Heart right ventricle (tissue), 16 donors: ENCODE measurements at places on chromosomes 12 and 14. TPM values are rescaled to one million over a fixed set of nuclear protein-coding genes. Genes with fewer than 3 reads are reported as not detected.
A peak's percentile ranks its signal among the peaks of the same experiment; 100 is the strongest.

DNA sequence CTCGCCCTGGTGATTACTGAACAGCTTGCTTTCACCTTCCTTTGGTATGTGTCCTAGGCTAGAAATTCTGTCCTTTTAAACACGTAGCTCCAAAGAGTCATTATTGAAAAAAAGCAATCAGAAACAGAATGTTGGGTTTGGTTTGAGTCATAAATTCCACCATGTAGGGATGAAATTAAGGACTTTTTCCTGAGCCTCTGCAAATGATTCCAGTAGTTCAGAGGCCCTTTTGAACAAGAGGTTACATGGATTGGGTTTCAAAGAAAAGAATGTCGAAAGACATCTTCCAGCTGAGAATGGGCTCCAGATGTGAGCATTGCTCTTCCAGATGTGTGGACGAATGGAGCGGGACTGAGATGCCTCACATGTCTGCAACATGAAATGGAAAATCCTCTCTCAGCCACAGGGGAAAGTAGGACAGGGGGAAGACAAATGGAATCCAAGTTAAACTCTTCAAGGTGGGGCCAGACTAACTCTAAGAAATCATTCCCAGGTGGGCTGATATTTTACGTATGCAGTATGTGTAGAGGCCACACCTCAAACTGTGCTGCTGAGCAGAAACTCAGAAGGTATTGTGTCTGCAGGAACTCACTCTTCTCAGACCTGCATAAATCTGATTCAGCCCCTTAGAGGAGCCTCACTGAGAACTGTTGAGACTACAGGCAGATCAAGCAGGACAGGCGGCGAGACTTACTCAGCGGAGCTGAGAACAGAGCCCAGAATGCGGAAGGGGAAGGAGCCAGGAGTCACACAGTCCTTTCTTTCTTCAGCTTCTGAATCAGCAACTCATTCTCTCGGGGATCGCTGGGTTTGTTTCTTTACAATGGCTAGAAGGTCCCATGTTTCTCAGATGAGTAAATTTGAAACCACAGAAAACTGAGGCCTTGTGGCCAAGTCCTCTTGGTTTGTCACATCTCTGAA is 23.3 kb upstream of the EMP1 start:
- DNase-seq: peak; percentile 47
- no peak overlapping the region for H3K4me3 ChIP-seq
- H3K27me3 ChIP-seq: no peaks in the 10 kb centered on the region

TMEM30B gene
- 1.3 TPM for total RNA-seq

CCNK gene
- 30.4 TPM for total RNA-seq

DEGS2 gene
- not detected for total RNA-seq

PPP1CC gene
- 232 TPM for total RNA-seq

GRCh38 chr14:96143906-96144305 is 60.7 kb upstream of the BDKRB2 start:
- no peak for DNase-seq
- no peak overlapping the region for H3K27ac ChIP-seq
- H3K36me3 ChIP-seq: no peaks in the 10 kb centered on the region
- H3K27me3 ChIP-seq: no peaks in the 10 kb centered on the region

GRCh38 chr12:81572411-81572810 is 186.7 kb downstream of the PPFIA2 start:
- H3K36me3 ChIP-seq: no peaks in the 10 kb centered on the region
- H3K4me1 ChIP-seq: no peaks in the 10 kb centered on the region
- DNase-seq: no peak
- H3K4me3 ChIP-seq: no peak overlapping the region
- H3K27ac ChIP-seq: no peak overlapping the region

DNA sequence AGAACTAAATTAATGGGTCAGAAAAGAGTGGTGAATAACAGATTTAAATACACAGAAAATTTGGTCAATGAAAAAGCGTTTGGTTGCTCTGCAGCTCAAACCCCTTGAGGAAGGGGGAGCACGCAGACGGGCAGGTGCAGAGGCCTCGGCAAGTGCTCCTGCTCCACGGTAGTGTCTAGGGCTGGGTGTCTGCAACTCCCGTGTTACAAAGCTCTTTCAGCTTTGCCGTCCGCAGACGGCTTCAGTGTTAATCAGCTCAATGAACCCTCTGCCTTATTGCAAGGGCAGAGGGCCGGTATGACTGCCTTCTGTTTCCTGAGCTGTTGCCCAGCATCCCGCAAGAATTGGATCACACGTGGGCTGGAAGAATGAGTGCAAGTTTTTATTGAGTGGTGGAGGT is 125.7 kb upstream of the TRHDE start:
- no peak overlapping the region for H3K27ac ChIP-seq
- no peaks in the 10 kb centered on the region for H3K36me3 ChIP-seq
- no peak overlapping the region for H3K4me3 ChIP-seq
- H3K27me3 ChIP-seq: no peaks in the 10 kb centered on the region
- no peak for DNase-seq

DNA sequence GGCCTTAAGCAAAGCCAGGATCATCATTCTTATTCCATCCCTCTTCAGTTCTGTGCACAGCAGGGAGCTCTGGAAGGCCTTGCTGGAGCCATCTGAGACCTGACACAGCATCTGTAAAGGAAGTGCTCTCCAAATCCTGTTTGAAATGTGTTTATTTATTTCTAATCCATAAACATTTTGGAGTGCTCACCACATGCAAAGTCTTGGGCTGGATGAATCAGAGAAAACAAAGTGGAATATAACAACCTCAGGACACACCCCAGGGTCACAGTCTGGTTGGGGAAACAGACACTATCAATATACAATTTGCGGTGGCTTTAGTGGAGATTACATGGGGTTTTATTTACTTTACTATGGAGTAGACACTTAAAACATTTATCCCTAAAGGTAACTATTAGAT is 54.3 kb downstream of the BMP4 start:
- no peaks in the 10 kb centered on the region for H3K27me3 ChIP-seq
- no peak overlapping the region for H3K27ac ChIP-seq
- DNase-seq: no peak
- H3K36me3 ChIP-seq: no peaks in the 10 kb centered on the region
- no peak overlapping the region for H3K4me3 ChIP-seq
- no peaks in the 10 kb centered on the region for H3K4me1 ChIP-seq

NCOR2 gene
- 161 TPM for total RNA-seq

KRT72 gene
- not detected for total RNA-seq

- no peaks in the 10 kb centered on the region for H3K36me3 ChIP-seq
- H3K27me3 ChIP-seq: no peaks in the 10 kb centered on the region
- H3K4me1 ChIP-seq: peaks cover 45% of the 10 kb centered on the region
Observed at GRCh38 chr14:68384335-68384734, 408.5 kb downstream of the ZFP36L1 start.

DNA sequence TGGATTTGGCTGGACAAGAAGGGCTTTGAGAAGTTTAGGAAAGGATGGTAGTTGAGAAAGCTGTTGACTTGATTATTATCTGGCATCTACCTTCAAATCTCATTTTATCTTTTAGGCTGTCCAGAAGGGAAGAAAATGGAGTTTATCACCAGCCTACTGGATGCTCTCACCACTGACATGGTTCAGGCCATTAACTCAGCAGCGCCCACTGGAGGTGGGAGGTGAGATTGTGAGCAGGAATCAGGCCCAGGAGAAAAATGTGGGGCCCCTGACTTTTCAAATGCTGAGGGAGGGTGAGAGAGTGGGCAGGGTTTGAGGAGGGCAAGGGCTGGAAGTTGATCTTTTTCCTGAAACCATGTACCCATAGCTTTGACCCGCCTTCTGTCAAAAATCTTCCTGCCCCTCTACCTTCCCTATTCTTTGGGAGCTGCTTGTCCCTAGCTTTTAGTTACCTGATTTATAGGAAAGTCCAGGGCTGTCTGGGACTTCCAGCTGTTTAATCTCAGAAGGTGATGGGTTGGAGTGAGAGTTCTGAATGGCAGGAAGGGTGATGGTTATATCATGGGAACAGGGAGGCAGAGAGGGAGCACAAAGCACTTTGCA is 134.2 kb downstream of the SMOC1 start:
- no peak overlapping the region for H3K27ac ChIP-seq
- H3K4me3 ChIP-seq: no peak overlapping the region
- peaks cover under 1% of the 10 kb centered on the region for H3K4me1 ChIP-seq

- peaks cover 79% of the 10 kb centered on the region for H3K4me1 ChIP-seq
- DNase-seq: no peak
- H3K27ac ChIP-seq: peak overlapping the region; percentile 58
- H3K27me3 ChIP-seq: no peaks in the 10 kb centered on the region
Observed at GRCh38 chr12:618605-619004, 44.6 kb downstream of the NINJ2 start.

DNA sequence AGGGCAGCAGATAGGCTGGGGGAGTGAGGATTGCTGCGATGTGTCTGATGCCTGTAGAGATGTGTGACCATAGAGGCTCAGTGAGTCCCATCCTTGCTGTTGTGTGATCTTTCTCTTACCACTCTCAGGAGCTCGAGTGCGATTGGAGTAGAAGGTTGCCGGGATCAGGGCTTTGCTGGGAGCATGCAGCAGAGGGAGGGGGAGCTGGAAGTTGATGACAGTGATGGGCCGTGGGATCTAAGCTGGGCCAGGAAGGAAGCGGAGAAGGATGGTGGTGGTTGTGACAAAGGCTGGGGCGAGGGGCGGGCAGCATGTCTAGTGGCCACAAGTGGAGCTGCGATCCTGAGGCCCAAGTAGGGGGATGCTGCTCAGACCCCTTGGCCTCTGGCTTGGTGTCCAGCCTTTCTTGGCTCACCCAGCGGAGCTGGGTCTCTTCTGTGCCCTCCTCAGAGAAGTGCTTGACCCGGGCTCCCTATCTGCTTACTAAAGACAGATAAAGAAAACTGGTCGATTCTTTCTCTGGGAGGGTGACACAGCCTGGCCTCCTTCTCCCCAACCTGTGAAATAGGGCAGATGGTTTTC is 66.2 kb downstream of the PRMT8 start:
- no peak for DNase-seq
- H3K4me1 ChIP-seq: no peaks in the 10 kb centered on the region
- H3K4me3 ChIP-seq: no peak overlapping the region
- no peak overlapping the region for H3K27ac ChIP-seq
- no peaks in the 10 kb centered on the region for H3K36me3 ChIP-seq

DNA sequence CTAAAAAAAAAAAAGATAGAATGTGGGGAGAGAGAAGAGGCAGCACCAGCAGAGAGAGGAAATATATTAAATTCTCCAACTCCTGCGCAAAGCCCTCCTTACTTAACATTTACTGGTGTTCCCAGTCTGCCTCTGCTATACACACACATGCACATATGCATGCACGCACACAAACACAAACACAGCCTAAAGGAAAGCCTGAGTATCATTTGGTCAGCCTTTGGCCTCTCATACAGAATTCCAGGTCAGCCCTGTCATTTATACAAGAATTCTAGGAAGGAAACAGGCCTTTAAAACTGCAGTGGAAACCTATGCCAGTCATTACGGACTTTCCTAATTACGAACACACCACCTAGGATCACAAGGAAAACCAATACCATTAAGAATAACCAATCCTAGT is 269.4 kb downstream of the ITPR2 start:
- DNase-seq: no peak
- no peaks in the 10 kb centered on the region for H3K4me1 ChIP-seq
- no peaks in the 10 kb centered on the region for H3K27me3 ChIP-seq
- no peak overlapping the region for H3K4me3 ChIP-seq

- no peaks in the 10 kb centered on the region for H3K4me1 ChIP-seq
- H3K27ac ChIP-seq: no peak overlapping the region
- DNase-seq: no peak
- no peak overlapping the region for H3K4me3 ChIP-seq
- no peaks in the 10 kb centered on the region for H3K27me3 ChIP-seq
Observed at GRCh38 chr12:110266381-110266960, 14.6 kb upstream of the ATP2A2 start.

GRCh38 chr14:31232081-31232480 is 24.5 kb upstream of the HECTD1 start:
- H3K4me3 ChIP-seq: no peak overlapping the region
- H3K27me3 ChIP-seq: no peaks in the 10 kb centered on the region
- H3K36me3 ChIP-seq: no peaks in the 10 kb centered on the region
- H3K27ac ChIP-seq: no peak overlapping the region
- DNase-seq: no peak

MGAT4C gene
- 3.3 TPM for total RNA-seq

DNA sequence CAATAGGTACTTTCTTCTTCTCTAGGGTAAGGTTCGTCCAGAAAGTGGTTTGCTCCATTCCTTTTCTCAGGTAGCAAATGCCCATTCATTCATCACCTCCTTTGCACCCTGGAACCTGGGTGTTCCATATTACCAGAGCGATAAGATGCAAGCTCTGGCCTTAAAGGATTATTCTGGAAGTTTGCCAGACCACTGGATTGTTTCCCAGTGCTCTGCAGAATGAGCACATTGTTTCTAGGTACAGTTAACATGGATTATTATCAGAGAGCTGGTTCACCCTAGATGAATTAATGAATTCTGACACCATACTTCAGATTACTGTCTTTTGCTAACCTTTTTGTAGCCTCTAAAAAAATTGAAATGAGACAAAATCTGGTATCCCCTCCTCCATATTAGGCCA is 170.9 kb upstream of the BMP4 start:
- H3K27ac ChIP-seq: no peak overlapping the region
- H3K4me3 ChIP-seq: no peak overlapping the region
- no peaks in the 10 kb centered on the region for H3K4me1 ChIP-seq
- no peaks in the 10 kb centered on the region for H3K27me3 ChIP-seq
- DNase-seq: no peak

DNA sequence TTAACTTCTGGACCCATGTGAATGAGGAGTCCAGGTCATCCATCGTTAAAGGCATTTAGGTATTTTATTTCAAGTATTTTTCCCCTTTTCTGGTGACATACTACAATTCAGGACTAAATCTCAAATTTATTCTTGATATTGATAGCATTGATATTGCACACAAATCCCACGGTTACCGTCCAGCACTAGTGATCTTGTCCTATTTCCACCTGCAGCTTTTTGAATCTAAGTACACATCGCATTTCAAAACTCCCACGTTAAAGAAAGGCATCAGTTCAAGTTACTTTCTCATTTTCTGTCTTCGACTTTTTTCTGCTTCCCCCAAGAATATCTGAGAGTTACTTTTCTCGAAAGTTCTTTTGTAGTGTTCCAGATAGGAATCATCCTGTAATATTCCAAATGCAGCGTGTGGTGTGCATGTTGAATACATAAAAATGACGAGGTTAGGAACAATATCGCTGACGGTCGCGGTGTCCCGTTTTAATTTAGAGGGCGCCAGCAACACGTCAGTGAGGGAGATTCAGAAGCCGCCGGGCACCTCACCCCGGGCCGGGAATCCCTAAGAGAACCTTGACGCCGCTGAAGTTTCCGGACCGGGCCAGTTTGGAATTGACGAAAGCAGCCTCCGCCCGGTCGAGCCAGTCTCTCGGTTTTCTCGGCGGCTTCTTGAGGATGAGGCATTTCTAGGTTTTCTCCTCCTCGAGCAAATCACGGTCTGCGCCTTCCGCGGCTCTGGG is 569 bp upstream of the RGS6 start:
- H3K36me3 ChIP-seq: no peaks in the 10 kb centered on the region
- no peaks in the 10 kb centered on the region for H3K27me3 ChIP-seq
- peak; percentile 37 for DNase-seq
- peaks cover 8% of the 10 kb centered on the region for H3K4me1 ChIP-seq

PZP gene
- 0.28 TPM for total RNA-seq
